Inflammatory macrophage treated with lipopolysaccharide for 4 hours (primary cell): ENCODE measurements at places on chromosomes 11 and 22.

- no peak for DNase-seq
Measured at GRCh38 chr11:120392793-120393192, 56.6 kb downstream of the ARHGEF12 start.

DNA sequence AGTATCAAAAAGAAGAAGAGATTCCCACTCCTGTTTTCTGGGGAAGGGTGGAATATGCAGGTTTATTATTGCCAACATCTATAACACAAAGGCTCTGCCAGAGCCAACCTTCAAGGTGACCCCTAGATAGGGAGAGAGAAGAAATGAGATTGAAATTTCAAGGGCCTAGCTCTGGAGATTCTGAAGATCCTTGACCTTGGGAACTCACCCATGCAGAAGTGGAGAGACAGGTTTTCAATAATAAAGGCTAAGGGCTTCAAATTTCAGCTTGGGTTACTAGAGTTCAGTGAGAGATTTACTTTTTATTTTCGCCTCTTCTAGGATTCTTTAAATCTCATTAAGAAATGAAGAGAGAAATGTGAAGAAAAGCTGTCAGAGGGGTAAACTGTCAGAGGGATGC lies 98.4 kb downstream of the CD44 start:
- no peak for DNase-seq

GRCh38 chr11:40732132-40732531 lies 727.3 kb downstream of the LRRC4C start:
- DNase-seq: no peak

GRCh38 chr11:73389916-73390315 lies 13.7 kb downstream of the RELT start:
- DNase-seq: no peak

DNA sequence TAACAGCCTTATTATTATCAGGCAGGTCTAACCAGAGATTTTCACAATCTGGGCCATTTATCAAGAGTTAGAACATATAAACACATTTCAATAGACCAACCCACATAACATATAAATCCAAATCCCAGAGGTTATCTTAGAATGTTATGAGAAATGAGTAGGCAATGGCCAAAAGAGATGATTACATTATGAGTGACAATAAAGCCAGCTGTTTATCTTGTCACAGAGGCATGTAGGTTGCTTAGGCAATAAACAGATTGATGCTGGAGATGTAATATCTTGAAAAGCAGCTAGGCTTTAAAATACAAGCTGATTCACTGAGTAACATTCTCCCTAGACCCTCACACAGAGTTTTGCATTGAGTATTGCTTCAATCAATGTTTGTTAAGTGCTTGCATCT lies 148.5 kb upstream of the SESN3 start:
- DNase-seq: no peak

DNA sequence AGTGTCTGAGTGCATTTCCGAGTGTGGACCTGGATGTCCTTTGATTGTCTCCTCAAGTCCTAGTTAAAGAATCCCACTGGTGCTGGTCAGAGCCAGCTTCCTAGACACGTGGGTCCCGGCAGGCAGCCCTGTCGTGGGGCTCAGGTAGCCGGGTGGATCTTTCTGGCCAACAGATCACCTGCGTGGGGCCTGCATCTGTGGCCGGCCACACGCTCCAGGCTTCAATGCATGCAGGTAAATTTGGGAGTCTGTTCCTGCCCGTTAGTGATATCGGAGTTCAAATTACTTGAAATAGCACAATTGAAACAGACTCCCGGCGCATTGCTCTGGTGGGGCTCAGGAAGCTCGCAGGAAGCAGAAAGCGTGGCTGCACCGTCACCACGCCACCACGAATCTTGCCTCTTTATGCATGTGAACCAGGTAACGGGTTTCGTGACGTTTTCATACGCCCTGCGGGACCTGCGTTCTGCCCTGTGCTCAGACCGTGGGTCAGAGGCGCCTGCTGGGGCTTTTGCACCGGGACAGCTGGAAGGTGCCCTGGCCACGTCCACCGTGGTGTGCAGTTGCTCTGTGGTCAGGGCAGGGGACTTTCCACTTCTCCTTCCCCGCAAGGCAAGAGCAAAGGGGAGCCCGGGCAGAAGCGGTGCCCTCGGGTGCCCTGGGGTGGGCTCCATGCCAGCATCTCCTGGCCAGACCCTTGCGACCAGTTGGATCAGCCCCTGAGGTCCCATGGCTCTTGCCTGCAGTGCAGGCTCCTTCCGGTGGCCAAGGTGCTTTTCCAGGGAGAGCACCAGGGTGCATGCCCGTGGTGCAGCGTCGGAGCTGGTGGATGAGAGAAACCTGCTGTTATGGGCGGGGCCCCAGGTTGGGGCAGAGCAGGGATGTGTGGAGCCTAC lies 803.5 kb downstream of the BRD1 start:
- no peak for DNase-seq

DNA sequence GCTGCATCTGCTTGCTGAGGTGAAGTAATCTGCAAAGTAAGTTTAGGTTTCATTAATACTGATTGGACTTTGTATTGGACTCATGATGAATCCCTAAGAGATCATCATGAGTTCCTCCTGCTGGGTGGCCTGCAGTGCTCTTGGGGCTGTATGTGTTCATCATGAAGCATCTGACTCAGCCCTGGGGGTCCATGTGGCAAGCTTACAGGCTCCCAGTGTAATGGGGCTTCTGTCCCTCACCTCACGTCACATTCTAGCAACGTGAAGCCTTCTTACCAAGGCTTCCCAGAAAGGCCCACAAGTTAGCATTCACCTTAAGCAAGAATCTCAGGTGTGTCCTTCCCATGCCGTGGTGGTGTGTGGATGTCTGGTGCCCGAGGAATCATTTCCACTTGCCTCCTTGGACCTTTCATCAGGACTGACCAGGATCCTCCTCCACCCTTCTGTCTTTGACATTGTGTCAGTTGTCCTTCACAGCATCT lies 23.7 kb downstream of the CRKL start:
- DNase-seq: no peak

GRCh38 chr11:40425168-40425567 lies 1034.3 kb downstream of the LRRC4C start:
- DNase-seq: no peak

DNA sequence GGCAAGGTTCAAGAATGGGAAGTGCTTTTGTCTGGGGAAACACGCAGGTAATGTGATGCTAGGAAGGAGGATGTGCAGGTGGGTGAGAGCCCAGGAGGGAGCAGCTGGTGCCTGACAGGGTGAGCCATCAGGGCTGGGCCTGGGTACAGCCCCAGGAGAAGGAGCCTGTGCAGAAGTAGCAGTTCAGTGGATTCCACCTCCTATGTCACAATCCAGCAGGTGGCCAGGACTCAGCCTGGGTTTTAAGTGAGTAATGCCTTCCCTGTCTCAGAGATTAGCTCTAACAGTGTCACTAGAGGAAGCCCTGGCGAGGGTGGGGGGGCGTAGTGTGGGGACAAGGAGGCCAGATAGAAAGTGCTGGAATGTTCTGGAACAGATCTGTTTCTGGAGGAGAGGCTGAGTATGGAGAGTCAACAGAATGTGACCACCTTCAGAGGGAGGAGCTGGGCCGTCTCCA lies 8.1 kb downstream of the RIC8A start:
- DNase-seq: no peak

DNA sequence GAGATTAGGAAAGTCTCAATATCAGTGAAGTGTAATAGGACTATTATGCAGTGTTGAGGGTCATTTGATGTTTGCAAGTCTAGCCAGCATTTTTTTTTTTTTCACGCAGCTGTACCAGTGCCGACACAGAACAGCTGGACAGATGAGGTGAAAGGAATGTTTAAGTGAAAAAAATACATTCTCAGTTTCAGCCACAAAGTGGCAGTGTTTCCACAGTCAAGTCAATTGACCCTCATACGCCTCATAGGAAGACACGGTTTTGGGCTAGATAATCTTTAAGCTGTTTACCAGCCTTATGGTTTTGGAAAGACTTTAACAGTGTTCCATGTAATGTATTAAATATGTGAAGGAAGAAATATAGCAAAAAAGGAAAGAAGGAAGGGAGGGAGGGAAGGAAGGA lies 349.9 kb upstream of the ANO3 start:
- DNase-seq: no peak

DNA sequence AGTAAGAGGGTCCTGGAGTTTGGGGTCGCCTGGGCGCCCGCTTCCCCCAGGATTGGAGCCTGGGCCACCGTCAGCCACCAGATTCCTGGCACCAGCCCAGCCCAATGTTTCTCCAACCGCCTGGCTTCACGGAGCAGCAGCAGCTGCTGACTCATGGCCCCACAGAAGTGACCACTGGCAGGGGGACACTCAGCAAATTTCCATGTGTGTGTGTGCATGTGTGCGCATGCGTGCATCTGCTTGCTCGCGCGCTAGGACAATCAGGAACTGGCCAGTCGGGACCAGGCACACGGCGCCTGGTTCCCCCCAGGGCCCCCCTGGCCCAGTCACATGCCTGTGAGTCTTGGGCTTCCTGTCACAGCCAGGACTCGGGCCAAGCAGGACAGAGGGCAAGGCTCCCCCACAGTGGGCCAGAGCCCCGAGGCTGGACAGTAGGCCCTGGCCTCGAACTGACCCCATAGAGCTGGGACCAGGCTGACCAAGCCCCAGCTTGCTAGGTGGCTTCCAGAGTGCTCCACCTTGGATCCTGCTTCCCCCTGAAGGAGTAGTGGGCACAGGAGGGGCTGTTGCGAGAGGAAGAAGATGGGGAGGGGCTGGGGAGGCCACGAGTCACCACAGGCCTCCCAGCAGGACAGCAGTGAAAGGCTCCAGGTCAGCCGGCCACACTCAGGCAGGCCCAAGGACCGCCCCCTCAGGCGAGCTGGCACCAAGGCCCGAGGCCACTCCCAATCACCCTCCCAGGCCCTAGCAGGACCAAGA lies 3.2 kb downstream of the CTSD start:
- peak; percentile 98 for DNase-seq

DNA sequence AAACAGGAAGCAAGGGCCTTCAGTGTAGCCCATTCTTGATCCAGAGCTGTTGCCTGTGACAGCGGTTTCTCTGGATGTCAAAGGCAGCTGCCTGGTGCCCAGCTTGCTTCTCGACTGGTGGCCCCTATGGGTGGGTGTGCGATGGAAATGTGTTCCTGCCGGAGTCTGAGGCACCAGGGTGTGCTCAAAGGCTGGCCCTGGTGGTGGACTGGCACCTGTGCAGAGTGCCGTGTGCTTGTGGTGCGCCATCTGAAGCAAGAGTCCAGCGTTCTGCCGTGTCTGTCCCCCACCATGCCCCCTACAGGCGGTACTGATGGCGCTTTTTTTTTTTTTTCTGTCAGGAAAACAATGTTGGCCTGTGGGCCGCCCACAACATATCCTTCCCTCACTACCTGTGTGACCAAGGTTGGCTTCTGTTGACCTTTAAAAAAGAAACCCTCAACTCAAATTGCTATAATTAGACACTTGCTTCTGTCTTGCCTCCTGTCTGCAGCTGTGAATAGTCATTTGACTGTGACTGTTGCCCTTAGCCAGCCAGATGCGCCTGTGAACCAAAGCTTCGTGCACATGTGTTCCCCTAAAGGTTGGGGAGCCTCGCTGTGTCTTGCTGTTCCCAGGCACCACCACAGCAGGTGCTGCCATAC lies 4.7 kb upstream of the RANBP1 start:
- DNase-seq: no peak

- DNase-seq: peak; percentile 83
Measured at GRCh38 chr11:122853971-122854446, 15.7 kb downstream of the CRTAM start.

DNA sequence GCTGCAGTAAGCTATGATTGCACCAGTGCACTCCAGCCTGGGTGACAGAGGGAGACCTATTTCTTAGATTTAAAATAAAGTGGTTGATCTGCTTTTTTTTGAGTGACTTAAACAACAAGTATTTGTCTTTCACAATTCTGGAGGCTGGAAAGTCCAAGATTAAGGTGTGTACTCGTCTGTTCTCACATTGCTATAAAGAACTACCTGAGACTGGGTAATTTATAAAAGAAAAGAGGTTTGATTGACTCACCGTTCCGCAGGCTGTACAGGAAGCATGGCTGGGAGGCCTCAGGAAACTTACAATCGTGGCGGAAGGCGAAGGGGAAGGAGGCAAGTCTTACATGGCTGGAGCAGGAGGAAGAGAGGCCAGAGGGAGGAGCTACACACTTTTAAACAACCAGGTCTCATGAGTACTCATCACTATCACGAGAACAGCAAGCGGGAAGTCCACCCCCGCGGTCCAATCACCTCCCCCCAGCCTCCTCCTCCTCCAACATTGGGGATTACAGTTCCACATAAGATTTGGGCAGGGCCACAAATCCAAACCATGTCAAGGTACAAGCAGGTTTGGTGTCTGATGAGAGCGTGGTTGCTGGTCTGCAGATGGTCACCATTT lies 19.7 kb upstream of the OSBPL5 start:
- DNase-seq: no peak

GRCh38 chr11:133636711-133637355 lies 104.5 kb upstream of the OPCML start:
- DNase-seq: no peak

GRCh38 chr11:76551400-76551799 lies 106.6 kb downstream of the EMSY start:
- DNase-seq: no peak

DNA sequence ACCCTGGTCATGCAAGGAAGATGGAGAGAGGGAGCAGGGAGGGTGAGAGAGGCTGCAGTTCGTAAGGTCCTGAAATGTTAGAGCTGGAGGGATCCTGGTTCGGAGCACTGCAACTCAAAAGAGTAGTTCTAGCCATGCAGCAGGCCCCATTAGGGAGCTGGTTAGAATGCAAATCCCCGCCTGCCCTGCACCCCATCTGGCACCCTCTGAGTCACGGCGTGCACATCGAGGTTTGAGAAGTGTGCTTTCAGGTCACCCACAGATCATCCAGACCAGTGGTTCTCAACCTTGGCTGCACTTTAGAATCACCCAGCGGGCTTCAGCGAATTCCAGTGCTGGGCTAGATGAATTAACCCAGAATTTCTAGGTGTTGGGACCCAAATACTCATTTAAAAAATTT lies 48.2 kb downstream of the ST3GAL4 start:
- DNase-seq: no peak

DNA sequence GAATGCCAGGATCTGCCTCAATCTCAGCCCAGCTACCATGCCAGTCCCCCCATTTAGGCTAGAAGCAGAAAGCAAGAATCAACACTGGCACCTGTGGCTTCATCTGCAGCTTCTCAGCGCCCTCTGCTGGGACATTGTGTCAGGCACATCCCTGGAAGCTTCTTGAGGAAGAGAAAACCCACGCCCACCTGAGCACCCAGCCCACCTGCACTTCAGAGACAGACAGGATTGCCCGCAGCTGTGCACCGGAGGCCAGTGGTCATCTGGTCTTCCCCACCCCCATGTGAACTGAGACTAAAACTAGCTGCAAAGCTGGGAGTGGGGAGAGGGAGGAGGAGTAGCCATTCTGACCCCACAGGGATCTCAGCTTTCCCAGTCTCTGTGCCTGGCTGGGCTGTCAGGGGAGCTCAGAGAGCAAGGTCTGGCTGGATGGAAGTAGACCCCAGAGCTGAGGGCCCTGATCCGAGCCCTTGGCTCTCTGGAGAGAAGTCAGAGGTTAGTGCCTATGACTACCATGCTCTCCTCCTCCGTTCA lies 66.8 kb downstream of the FEZ1 start:
- DNase-seq: peak; percentile 35

DNA sequence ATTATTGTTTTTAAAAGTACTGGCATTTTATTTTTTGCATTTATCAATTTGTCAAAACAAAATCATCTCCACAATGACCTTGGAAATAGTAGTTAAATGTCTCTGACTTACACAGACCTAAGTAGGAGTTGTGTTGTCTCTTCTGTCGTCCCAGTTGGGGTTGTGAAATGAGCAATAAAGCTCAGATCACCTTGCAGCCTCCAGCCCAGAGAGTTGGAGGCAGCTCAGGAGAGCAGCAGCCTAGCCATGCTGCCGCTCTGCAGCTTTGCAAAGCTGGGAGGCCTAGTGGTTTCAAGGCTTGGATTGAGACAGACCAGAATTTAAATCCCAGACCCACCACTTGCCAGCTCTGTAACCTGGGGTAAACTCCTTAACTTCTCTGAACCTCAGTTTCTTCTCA lies 65.2 kb upstream of the CRYBB3 start:
- no peak for DNase-seq
